AG04450 (cell line): ENCODE measurements at places on chromosomes 1 and 21. TPM values are rescaled to one million over a fixed set of nuclear protein-coding genes. Genes with fewer than 3 reads are reported as not detected.

The CD247 gene
- not detected in 2 replicates for polyA plus RNA-seq

The DOCK7 gene
- 79.6 and 111 TPM in 2 replicates for polyA plus RNA-seq

The UBL4B gene
- not detected in 2 replicates for polyA plus RNA-seq

The C1QC gene
- polyA plus RNA-seq = not detected in 2 replicates

The KLHDC7A gene
- not detected in 2 replicates for polyA plus RNA-seq

The DHDDS gene
- polyA plus RNA-seq = 45.0 and 51.7 TPM in 2 replicates

The OR14A16 gene
- not detected in 2 replicates for polyA plus RNA-seq

The NPPA gene
- polyA plus RNA-seq = not detected in 2 replicates

The RBM11 gene
- not detected in 2 replicates for polyA plus RNA-seq
